ENCODE measurements at places on chromosomes 5 and 9.

- DNase-seq: no peak
Measured at GRCh38 chr5:89842531-89842930, 567.0 kb downstream of the CETN3 start.

GRCh38 chr5:14077501-14077900 is 65.6 kb upstream of the TRIO start:
- DNase-seq: no peak

- no peak for DNase-seq
Measured at GRCh38 chr9:134494273-134494815, 147.3 kb upstream of the COL5A1 start.

- DNase-seq: no peak
Measured at GRCh38 chr5:141773779-141774562, 91.9 kb upstream of the ARAP3 start.

- no peak for DNase-seq
Measured at GRCh38 chr5:33824516-33825195, 67.1 kb downstream of the ADAMTS12 start.

DNA sequence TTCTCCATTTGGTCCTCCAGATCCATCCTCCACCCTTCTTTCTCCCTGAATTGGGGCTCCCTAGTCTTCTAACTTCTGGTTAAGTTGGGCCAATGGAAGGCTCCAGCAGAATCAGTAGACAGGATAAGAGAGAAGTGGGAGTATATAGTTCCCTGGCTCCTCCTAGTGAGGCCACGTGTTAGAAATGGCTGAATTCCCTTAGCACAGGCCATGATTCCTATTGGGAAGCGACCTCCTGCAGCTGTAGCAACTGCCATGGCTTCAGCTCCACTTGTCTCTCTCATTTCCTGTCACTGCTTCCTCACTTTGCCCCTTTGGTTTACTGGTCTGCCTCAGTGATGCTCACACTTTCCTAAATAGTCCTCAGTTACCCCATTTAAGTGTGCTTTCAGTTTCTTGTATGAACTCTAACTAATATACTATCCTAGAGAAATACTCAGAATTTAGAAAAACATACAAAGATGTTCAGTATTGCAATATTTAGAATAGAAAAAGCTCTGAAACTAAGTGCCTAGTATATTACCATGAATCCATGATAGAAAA is 104.8 kb upstream of the SMARCA2 start:
- DNase-seq: no peak

GRCh38 chr5:74988273-74988983 is 63.9 kb downstream of the GCNT4 start:
- DNase-seq: no peak

DNA sequence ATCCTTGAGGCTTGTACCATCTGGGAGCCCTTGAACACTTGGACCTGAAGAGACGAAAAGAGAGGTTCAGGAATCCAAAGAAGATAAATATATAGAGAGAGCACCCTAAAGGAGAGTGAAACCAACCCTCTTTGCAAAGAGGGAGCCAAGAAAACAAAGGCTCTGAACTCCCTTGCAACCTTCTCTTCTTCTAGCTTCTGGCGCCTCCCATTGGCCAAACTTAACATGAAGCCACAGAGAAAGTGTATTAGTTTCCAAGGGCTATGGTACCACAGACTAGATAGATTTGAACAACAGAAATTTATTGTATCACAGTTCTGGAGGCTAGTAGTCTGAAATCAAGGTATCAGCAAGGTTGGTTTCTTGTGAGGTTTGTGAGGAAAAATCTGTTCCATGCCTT is 175.1 kb downstream of the HCN1 start:
- peak; percentile 28 for DNase-seq
